ENCODE measurements at places on chromosomes 7 and 10. TPM values are rescaled to one million over a fixed set of nuclear protein-coding genes. Genes with fewer than 3 reads are reported as not detected.

Gene CH25H
- total RNA-seq, result not detected

Gene ABCC2
- total RNA-seq, result 6.3 TPM

Gene LRRC4
- total RNA-seq, result not detected

Gene CREB3L2
- 79.4 TPM for total RNA-seq

Gene ZC3HAV1L
- total RNA-seq, result 10.9 TPM

Gene EXOSC1
- 62.3 TPM for total RNA-seq

Gene FAM13C
- total RNA-seq, result not detected

Gene LYZL2
- not detected for total RNA-seq

Gene MLXIPL
- total RNA-seq, result 1.5 TPM
